ENCODE measurements at places on chromosomes 4 and X.

DNA sequence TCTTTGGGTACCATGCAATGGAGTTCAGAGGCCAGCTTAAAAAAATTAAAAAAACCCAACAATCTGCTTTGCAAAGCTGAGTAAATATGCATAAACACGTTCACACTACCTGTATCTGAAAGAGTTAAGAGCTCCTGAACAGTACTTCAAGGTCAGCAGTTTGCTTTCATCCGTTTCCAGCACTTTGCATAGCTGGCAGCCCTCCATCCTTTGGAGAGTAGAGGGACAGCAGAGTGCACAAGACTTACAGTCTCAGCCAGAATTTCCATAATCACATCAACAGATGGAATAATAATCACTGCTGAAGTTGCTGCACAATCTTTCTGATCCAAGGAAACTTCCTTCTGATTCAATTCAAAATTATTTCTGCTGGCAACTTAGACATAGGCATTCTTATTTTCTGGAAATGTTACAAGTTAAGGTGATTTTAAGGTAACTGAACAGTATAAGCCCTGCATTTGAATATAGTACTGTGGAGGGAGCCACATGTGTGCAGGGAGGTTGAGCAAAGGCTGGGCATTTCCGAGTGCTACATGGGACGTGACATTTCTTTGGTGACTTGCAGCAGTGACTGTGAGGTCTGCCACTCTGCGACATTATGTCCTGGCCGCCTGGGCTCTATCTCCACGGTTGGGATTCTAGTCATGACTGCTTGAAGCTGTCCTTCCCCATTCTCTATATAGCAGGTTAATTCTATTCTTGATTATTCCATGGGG lies 73.5 kb upstream of the EMCN start:
- no peak for DNase-seq

DNA sequence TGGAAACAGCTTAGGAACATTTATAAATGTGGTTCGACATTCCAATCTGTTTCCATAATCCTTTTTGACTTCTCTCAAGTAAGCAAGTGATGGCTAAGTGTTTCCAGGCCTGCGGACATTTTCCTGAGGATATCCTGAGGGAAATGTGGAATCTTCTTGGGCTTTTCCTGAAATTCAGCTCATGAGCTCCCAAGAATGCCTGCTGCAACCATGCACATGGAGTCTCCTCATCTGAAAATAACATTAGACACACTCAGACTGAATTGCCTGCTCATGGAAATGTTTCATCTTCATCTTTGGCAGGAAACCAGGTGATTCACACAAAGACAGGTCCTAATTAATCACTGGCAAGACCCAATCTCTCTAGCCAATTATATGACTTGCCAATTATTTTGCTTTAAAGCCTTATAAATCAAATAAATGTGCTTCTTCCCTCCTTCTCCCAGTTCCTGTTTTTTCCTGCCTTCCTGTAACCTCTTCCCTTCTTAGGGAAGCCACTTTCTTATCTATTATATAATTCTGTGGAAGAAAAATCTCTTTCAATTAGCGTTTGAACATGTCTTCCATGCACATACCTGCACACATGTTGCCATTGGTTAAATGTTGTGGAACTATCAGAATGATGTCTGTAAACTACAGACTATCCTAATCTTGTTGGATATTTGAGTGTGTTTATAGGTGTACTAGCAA lies 104.6 kb upstream of the MXRA5 start:
- DNase-seq: no peak

DNA sequence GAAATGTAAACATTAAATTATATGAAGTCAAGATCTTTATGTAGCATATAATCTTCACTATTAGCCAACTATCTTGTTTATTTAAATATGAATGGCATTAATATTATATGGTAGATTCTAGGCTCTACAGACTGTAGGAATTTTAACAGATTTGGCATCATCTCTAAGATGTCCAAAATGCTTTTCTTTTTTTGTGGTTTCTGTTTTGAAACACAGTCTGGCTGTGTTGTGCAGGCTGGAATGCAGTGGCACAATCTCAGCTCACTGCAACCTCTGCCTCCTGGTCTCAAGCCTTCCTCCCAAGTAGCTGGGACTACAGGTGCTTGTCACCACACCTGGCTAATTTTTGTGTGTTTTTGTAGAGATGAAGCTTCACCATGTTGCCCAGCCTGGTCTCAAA lies 76.2 kb downstream of the ELOVL6 start:
- DNase-seq: no peak

DNA sequence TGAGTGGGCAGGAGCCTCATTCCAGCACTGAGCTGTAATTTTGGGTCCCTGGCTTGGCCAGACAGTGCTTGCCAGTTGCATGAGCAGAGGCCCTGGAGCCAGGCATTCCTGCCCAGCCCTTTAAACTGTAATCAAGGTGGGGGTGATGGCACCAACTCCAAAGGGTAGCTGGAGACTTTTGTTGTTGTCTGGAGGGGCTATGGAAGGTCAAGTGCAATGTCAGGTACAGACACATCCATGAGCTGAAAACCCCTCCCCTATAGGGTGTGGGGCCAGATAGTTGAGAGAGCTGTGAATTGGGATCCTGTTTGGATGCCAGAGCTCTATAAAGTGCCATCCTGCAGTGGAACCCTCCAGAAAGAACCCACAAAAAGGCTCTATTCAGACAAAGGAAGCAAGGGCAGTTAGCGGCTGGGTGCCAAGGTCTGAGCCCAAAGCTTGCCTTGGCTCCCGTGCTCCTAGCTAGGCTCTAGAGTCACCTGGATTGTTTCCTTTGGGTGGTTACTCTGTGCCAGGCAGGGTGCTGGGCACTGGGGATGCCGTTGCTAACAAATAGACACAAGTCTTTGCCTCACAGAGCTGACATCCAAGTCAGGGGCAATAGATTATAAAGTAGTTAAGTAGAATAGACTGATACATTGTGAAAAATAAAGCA lies 163.0 kb downstream of the EFNB1 start:
- DNase-seq: no peak

DNA sequence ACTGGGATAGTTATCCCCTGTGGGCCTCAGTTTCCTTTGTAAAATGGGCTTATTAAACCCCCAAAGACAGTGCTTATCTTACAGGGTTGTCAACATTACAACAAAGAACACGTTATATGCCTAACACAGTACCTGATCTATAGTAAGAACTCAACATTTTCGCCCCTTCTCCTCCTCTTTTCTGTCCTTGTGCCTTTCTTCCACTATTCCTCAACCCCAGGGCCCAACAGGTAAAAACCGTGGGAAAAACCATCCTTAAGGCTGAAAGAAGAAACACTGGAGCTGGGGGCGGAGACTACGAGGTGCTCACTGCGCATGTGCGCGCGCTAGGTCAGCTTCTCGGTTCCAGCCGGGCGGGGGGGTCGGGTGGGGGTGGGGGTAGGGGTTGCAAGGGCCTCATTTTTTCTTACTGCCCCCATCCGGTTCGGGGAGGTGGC lies 426 bp upstream of the XIAP start:
- DNase-seq: no peak

DNA sequence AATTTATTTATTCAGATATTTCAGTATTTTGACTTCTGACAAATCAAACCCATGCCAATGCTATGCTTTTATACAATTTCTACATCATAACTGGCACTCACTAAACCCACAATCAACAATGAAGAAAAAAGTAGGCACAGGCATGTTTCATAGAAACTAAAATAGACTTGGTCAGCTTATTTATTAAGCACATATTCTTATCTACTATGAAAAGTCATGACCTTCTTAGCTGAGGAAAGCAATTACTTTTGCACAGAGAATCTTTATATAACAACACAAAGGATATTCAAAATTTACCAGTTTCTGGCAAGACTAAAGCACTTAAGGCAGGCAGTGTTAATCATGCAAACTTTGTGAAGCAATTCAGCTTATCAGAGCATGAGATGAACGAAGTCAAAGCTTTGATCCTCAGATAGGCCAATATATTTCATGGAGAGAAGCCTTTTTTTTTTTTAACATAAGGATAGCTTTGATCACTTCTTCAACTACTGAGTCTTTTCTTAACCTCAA lies 490.6 kb downstream of the INPP4B start:
- no peak for DNase-seq

DNA sequence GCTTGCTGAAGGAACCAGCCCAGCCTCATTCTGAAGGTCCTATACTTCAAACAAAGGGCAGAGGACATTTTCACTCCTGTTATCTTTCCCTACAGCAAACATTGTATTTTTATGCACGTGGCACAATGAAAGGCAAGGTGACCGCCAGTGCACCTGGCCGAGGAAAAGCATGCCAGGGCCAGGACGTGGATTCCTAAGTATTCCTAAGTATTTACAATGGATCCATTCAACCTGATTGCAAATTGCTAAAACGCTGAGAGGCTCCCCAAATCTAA lies 127.9 kb upstream of the FTHL17 start:
- DNase-seq: no peak

DNA sequence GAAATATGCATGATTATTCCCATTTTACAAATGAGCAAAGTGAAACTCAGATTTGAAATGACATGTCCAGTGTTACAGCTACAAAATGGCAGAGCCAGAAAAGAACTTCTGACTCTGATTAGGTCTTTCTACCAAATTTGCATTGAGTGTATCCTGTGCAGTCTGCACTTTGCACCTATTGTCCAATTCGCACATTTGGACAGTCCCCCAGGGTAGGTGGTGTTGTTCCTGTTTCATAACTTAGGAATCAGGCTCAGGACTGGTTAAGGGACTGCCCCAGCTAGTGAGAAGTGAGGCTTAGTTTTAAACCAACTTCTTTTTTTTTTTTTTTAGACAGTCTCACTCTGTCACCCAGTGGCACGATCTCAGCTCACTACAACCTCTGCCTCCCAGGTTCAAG lies 137.9 kb upstream of the NALF2 start:
- no peak for DNase-seq

DNA sequence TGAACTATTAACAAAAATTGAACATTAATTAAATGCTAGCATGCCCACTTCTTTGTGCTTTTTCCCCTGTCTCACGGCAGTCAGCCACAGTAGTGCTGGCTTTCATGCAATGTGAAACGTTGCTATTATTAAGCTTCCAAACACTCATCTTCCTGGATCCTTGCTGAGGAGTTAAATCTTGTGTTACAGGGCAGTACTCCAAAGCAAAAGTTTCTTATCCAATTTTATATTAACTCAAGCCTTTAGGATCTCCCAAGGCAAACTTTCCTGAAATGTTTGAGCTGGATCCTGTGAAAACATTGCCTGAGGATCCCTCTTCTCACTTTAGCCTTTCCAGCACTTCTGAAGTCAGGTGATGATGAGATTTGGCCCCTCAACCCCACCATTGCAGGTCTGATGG lies 1454.8 kb downstream of the FSTL5 start:
- no peak for DNase-seq

DNA sequence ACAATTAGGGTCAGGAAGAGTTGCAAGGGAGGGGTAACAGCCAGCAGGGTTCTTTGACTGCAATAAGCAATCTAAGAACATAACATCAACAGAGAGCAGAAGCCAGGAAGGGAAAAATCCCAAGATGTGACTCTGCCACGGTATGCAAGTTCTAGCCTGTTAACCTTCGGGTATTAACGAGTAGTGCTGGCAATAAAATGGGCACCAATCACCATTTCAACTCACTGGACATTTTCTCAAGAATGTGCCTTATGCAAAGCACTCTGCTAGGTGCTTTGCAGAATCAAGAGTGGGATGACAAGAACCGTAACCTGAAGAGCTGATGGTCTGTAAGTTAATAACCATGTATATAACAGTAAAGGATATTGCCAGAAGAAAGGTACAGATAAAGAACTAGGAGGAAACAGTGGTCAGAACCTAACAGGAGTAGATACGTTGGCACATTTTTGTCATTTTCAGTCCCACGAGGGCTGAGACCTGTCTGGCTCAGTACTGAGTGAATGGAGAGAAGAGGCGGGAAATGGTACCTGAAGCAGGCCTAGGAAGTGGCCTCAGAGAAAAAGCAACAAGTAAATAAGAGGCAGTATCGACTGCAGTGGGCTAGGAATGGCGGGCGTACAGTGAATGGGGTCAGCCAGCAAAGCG lies 2.7 kb downstream of the ELOVL6 start:
- DNase-seq: no peak

GRCh38 chr4:38803833-38804653 lies 548 bp downstream of the TLR1 start:
- DNase-seq: no peak

- DNase-seq: no peak
Observed at GRCh38 chrX:2489446-2490445, 11.0 kb downstream of the DHRSX start.

DNA sequence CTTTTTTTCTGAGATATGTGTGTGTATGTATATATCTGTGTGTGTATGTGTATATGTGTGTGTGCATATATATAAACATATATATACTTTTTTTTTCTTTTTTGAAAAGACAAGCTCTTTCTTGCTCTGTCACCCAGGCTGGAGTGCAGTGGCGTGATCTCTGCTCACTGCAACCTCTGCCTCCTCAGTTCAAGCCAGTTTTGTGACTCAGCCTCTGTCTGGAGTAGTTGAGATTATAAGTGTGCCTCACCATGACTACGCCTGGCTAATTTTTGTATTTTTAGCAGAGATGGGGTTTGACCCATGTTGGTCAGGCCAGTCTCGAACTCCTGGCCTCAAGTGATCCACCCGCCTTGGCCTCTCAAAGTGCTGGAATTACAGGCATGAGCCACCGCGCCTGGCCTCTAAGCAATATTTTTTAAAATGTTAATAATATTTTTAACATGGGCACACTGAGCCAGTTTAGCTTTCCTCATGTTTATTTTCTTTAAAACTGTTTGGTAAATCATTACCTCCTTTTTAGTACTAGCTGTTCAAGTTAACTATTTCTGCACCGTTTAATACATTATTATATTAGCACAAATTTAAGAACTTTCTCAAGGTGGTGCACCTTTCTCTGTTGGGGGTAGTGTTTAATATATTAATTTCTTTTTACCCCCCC lies 33.3 kb downstream of the BBS12 start:
- no peak for DNase-seq

- no peak for DNase-seq
Observed at GRCh38 chrX:9650091-9650490, 115.6 kb downstream of the GPR143 start.

- DNase-seq: no peak
Observed at GRCh38 chr4:80831383-80832361, 198.8 kb upstream of the BMP3 start.

Data from SK-MEL-5 (cell line).